GM04504 (cell line): ENCODE measurements at places on chromosomes 16 and 17.

DNA sequence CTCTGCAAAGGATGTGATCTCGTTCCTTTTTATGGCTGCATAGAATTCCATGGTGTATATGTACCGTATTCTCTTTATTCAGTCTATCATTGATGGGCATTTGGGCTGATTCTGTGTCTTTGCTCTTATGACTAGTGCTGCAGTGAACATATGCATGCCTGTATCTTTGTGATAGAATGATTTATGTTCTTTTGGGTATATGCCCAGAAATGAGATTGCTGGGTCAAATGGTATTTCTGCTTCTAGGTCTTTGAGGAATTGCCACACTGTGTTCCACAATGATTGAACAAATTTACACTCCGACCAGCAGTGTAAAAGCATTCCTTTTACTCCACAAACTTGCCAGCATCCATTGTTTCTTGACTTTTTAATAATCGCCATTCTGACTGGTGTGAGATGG, 60.2 kb upstream of the ADORA2B start:
- no peak for DNase-seq

DNA sequence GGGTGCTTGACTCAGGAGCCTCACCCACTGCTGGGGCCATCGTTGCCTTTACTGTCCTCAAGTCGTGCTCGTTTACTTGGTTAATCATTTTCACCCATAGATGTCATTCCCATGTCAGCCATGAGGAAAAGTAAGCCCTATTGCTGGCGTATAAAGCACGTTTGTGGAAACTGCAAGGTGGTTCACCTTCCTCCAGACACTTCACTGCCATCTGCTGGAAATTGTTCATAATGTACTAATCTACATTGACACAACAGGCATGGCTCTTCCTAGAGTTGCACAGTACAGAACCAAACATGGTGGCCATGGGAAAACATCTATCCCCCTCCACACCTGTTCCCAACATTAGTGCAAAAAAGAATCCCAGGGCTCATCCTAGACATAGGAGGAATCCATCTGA, 116.6 kb downstream of the ZNF18 start:
- DNase-seq = no peak

DNA sequence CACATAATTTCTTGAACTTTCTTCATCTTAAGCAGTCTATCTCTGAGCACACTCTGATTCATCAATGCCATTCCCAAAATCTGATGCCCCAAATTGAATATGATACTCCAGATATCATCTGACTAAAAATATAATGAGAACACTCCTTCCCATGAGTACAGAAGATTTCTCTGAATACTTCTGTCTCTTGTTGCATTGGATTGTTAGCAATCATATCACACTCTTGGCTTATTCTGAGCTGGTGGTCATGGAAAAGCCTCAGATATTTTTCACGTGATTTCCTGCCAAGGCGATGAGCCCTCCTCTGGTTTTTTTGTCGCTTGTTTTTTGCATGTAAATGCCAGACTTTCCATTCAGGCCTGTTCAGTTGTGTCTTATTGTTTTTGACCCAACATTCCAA, 87.2 kb downstream of the NOG start:
- no peak for DNase-seq

DNA sequence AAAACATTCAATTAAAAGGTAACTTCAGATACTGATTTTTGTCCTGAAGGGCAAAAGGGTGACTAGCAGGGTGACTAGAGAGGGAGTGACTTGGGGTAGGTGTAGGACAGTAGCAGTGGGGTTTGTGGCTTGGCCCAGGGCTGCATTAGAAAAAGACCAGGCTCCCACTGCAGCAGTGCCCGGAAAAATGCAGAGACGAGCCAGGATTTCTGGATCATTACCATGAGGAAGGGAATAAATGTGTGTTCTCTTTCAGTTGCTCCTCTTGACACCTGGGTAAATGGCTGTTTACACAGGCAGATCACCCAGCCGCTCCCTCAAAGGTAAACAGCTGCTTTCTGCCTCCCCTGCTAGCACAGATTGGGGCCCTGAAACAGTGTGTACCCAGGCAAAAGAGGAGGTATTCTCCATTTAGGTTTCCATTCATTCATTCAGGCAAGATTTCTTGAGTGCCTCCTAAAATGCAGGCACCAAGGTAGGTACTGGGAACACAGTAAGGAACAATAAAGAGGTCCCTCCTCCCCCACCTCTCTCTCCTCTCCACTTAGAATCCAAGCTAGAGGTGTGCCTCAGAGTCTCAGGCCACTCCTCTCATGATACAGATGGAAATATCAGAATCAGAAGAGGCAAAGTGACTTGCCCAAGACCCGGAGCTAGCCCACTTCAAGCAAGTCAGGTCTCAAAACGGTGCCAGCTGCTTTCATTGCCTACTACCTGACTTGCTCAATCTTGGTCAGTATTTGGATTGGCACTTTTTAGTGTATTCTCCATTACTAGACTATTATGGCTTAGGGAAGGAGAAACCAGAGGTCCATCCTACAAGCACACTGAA, 15.2 kb upstream of the TOX3 start:
- DNase-seq = no peak

- DNase-seq = no peak
These were observed 41.5 kb downstream of the AIPL1 start for GRCh38 chr17:6393351-6393952.

GRCh38 chr17:13590441-13590840, 11.3 kb downstream of the HS3ST3A1 start:
- no peak for DNase-seq

DNA sequence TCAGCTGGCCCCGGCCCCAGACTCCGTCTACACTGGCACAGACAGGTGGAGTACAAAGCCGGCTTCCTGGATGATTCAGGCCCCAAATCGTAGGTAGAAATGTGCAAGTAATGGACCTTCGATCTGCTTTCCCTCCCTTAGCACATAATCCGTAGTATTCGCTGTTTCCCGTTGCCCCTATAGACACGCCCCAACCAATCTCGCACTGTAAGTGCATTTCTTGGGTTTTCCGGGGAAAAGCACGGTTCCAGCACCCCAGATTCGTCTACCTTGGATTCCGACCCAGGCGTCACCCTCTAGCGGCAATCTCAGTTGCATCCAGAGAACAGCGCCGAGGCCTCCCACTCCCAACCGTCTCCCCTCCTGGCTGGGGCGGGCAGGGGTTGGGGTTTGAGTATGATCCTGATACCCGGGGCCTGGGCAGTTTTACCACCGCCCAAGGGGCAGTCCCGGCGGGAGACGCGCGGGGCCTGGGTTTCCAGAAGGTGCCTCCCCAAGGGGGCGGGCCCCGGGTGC, 12.1 kb upstream of the FOXF1 start:
- DNase-seq = no peak

DNA sequence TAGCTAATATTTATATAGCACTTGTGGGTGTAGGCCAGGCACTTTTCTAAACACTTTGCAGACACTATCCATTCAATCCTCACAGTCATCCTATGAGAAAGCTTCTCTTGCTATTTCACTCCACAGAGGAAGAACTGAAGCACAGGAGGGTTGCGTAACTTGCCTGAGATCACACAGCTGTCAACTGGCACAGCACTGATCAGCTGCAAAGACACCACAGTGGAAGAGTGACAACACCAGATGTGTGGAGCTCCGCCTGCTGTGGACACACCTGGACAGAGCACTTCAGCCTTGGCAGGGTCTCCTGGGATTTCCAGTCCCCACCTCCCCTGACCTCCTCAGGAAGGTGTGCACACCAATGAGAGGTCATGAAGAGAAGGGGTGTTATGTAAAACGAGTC, 13.3 kb upstream of the CNEP1R1 start:
- DNase-seq = no peak

DNA sequence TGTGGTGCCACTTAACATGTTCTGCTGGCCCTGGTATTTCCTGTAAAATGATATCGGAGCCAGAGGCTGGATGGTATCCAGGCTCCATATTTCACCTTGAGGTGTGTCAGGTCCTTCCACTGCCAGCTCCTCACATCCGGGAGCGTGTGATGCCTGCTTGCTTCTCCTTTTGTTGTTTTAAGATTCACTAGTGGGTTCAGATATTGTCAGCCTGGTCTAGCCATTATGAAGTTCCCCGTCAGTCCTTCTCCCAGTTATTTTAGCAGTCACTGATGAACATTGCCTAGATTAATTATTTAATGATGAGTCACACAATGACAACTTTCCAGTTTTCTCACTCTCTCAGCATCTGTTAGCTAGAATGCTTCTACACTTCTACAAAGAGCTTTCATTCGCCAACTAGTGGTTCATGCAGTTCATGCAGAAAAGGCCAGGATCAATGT, 11.3 kb downstream of the DNAAF1 start:
- DNase-seq = no peak

DNA sequence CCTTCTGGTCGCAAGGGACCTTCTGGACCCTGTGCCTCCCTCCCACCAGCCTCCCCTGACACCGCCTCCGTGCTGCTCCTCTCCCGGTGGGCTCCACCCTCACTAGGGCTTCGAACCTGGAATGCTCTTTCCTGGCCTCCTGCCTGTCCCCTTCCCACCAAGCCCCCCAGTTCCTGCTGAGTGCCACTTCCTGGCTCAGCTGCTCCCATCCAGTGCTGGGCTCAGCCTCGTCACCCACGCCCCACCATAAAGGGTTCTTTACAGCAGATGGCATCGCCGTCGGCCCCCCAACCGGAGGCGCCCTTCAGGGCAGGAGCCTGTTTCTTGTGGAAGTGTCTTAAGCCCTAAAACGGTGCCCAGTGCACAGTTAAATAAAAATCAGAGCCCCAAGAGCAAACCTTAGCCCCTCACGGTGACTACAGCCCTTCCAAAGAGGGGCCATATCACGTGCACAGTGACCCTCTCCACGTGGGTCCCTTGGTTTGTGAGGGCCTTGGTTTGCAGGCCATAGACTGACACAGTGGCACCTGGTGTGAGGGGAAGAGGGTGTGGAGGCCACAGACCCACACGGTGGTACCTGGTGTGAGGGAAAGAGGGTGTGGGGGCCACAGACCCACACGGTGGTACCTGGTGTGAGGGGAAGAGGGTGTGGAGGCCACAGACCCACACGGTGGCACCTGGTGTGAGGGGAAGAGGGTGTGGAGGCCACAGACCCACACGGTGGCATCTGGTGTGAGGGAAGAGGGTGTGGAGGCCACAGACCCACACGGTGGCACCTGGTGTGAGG, 111.4 kb downstream of the METRNL start:
- no peak for DNase-seq

- DNase-seq = no peak
These were observed 491 bp downstream of the GAS7 start for GRCh38 chr17:10197721-10198508.

DNA sequence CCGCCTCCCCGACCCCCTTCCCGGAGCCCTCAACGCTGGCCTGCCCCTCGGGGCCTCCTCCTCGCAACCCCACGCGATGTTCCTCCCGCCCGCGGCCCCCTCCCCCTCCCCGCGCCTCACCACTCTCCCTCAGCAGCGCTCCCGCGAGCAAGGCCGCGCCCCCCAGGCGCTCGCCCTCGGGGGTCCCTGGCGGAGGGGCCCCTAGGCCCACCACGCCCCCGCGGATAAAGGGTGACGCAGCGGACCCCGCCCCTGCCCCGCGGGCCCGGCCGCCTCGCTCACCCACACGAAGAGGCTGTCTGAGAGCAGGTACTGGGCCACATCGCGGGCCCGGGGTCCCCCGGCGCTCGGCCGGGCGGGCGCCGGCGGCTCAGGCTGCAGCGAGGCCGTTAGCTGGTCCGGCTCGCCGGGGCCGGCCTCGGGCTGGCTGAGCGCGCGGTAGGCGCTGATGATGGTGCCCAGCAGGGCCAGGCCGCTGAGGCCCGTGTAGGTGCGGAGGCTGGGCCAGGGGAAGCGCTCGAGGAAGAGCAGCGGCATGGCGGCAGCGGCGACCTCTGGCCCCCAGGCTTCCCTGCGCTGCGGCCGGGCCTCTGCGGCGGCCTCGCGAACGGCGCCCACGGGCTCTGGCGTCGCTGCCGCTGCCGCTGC, 430 bp downstream of the AMFR start:
- DNase-seq = no peak

- no peak for DNase-seq
These were observed 7.3 kb upstream of the IL34 start for GRCh38 chr16:70638814-70639792.

GRCh38 chr17:59010026-59010425, 96.7 kb downstream of the TRIM37 start:
- DNase-seq = no peak

DNA sequence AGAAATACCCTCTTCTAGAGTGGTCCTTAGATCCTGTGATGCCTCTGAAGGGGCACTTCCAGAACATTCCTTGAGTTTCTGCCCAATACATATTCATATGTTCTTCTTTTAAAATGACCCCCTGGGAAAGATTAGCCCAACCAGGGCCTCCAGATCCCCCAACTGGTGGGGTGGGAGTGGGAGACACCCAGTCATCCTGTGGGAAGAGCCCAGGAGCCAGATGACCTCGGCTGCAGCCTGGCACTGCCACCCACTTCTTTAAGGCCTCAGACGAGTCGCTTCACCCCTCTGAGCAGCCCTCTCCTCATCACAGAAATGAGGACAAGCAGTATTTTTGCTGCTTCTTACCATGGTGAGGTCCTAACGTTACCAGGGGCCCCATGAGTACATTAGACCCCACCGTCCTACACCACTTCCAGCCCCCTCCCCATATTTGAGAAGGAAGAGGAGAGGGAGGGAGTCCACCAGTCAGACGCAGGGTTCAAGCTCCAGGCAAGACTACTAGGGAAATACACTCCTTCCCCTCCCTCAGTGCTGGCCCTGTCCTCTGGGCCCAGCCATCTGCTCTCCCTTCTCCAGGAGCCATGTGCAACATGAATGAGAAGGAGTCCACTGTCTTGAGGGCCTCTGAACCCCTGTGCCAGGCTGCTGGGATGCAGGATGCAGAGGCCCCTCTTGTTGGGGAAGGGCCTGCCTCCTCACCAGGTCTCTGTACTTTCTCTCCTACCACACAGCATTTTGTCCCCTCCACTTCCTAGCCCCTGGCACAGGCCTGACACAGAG, 11.8 kb downstream of the MPO start:
- no peak for DNase-seq

DNA sequence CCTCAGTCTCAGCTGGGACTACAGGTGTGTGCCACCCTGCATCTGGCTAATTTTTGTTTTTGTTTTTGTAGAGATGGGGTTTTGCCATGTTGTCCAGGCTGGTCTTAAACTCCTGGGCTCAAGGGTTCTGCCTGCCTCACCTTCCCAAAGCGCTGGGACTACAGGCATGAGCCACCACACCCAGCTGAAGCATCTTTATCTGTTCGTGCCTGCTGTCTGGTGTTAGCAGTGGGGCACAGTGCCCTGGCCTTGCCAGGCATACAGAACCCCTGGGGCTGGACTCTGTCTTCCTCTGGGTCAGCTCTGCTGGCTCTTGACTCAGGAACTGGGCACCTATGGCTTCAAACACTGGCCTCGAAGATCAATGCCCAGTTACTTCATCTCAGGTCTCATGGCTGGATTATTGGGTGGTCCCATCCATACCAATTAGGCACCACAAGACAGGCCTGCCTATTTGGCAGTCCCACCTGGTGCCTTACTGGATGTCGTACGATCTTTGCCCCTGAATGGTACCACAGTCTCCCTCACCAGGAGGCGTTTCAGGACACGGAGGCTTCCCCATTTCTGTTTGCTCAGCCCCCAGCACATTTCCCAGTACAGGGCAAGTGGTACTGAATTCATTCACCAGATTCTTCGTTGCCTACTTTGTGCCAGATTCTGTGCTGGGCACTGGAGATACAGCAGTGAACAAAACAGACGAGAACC, 99.3 kb downstream of the RAB11FIP4 start:
- DNase-seq = no peak

- no peak for DNase-seq
These were observed 8.8 kb upstream of the NR1D1 start for GRCh38 chr17:40108970-40109824.
